Kasumi-1 (cell line): ENCODE measurements at places on chromosomes 2 and 18.

DNA sequence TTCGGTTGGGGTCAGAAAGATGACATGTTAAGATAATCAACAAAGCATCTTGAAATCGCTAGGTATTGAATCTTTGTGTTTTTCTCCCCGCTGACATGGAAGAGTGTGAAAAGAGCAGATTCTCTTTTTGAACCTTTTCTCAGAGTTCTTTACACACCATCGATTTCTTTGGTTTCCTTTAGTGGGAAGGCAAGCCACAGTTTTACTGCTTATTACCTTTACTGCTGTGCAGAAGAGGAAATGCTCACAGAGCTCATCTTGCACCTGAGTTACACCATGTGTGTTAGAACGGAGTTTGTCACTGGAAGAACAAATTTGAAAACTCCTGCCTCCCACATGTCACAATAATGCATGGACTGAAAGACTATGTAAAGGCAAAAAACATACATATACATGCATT lies 45.3 kb upstream of the PDK1 start:
- no peak for DNase-seq

DNA sequence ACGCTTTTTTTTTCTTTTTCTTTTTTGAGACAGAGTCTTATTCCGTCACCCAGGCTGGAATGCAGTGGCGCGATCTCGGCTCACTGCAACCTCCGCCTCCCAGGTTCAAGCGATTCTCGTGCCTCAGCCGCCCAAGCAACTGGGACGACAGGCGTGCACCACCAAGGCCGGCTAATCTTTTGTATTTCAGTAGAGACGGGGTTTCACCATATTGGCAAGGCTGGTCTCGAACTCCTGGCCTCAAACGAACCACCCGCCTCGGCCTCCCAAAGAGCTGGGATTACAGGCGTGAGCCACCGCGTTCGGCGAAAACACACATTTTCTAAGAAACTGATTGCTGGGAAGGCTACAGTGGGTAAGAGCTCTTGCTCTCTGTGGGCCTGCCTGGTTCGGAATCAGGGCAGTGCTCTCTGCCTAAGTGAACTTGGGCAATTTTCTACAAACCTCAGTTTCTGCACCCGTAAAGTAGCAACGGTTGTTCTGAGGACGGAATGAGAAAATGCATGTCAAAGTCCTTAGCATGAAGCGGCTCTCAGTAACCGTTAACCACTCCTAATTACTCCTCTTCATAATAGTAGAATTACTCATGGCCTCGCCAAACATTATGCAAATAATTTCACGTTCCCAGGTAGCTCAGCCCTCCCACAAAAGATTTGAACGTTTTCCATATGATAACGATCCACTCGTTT lies 1.0 kb upstream of the PMAIP1 start:
- no peak for DNase-seq

- DNase-seq, result no peak
Observed at GRCh38 chr2:160256507-160256906, 56.4 kb upstream of the ITGB6 start.

DNA sequence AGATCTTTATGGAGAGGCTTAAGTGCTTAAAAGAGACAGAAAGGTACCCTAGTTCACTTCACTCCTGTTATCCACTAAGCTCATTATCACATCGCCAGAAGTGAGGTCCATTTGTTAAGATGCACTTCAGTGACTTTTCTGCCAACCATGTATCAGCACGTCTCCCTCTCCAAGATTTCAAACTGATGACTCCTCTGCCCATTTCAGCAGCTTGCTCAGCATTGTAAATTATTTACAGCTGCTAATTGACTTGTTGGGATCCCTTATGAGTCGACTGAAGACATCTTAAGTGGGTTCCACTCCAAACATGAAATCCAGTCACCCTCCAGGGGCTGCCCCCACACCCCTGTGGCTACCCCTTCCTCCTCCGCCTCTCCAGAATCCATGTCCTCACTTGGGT lies 37.3 kb downstream of the DIPK1C start:
- no peak for DNase-seq

- no peak for DNase-seq
Observed at GRCh38 chr2:137957033-137957432, 7.2 kb upstream of the HNMT start.

GRCh38 chr2:51995293-51995692 lies 963.4 kb upstream of the NRXN1 start:
- no peak for DNase-seq

DNA sequence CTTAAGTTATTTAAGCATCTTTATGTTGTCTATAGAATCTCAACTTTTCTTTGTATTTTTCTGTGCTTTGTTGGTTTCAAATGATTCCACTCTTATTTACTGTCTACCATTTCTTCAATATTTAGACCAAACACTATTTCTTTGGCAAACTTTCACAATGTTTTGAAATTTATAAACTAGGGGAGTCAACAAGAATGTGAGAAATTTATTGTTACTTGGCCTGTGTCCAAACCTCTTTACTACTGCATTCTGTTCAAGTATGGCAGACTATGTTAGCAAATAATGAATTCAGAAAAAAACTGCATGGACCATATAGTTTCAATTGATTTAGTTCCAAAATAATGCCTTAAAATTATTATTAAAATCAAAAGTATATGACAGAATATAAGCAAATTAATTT lies 470.2 kb downstream of the FBXO15 start:
- no peak for DNase-seq

- DNase-seq, result no peak
Observed at GRCh38 chr18:32358075-32358474, 112.6 kb downstream of the GAREM1 start.

DNA sequence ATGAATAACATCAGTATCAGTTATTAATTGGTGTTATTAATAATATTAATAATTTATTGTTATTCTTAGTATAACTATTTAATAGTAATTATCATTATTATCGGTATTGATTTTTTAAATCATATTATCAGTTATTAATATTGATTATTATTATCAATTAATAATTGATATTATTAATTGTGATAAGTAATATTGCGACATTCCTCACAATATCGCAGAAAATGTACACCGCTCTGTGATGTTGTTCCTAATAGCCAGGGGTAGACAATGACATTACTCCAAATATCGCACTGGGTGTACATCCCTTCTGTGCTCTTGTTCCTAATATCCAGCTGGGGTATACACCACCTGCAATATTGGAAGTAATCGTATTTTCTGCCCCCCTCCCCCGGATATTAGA lies 23.3 kb upstream of the NAGK start:
- DNase-seq, result no peak

DNA sequence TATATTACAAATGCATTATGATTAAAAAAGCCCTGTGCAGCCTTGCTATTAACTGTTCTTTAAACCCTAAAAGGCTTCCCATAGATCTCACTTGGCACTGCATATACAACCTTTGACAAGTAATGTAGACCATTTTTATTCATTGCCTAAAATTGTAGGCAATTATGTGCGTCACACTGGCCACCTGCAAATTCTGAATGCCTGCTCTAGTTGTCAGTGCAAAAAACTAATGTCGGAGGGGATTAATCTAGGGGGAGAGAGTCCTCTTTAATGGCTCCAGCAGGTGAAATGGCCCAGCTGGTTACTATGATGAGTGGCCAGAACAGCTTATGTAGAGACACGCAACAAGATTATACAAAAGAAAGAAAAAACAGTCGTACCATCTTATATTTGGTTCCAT lies 123.2 kb downstream of the OLA1 start:
- DNase-seq, result no peak

GRCh38 chr2:70977605-70978205 lies 725 bp upstream of the ANKRD53 start:
- no peak for DNase-seq

GRCh38 chr2:138433995-138434951 lies 67.3 kb upstream of the SPOPL start:
- DNase-seq, result no peak

- no peak for DNase-seq
Observed at GRCh38 chr2:66498289-66498975, 63.5 kb downstream of the MEIS1 start.

GRCh38 chr2:219987830-219988229 lies 360.4 kb downstream of the SLC4A3 start:
- DNase-seq, result no peak

GRCh38 chr2:189633392-189633811 lies 27.9 kb upstream of the ASNSD1 start:
- DNase-seq, result peak; percentile 49

- DNase-seq, result no peak
Observed at GRCh38 chr2:203761121-203761520, 54.7 kb downstream of the CD28 start.

- DNase-seq, result no peak
Observed at GRCh38 chr2:110732422-110733413, at the start of gene ACOXL. Gene ACOXL, plus strand, starts transcription at chr2:110732573. Its CDS starts 35,817 bp downstream, at chr2:110768390.

- peak; percentile 72 for DNase-seq
Observed at GRCh38 chr18:23131693-23132319, 3.5 kb upstream of the CABLES1 start.

- peak; percentile 45 for DNase-seq
Observed at GRCh38 chr18:58768293-58768974, 96.2 kb upstream of the ZNF532 start.

- no peak for DNase-seq
Observed at GRCh38 chr2:42929546-42930024, 137.2 kb upstream of the HAAO start.

DNA sequence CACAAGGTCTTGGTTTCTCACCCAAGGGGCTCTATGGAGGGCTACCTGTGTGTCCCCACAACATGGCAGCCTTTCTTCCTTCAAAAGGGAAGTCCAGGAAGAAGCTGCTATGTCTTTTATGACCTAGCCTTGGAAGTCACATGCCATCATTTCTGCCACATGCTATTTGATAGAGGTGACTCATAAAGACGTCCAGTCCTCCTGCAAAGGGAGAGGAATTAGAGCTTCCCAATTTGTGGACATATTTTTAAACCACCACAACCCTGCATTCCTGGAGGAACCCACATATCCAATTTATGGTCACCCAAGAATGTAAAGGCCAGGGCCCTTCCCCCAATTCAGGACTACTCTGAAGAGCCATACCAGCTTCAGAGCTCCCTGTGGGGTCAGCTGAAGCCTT lies 246.2 kb downstream of the CYP26B1 start:
- no peak for DNase-seq
